ENCODE measurements at places on chromosomes 4 and X. TPM values are rescaled to one million over a fixed set of nuclear protein-coding genes. Genes with fewer than 3 reads are reported as not detected.

The MSX1 gene
- 0.16 TPM for total RNA-seq

The AMBN gene
- not detected for total RNA-seq

The LETM1 gene
- total RNA-seq = 63.9 TPM

The CENPU gene
- 2.4 TPM for total RNA-seq

The COX7B2 gene
- not detected for total RNA-seq

Data from mesangial cell (primary cell).